ENCODE measurements at places on chromosomes 12 and 14.
A peak's percentile ranks its signal among the peaks of the same experiment; 100 is the strongest.

DNA sequence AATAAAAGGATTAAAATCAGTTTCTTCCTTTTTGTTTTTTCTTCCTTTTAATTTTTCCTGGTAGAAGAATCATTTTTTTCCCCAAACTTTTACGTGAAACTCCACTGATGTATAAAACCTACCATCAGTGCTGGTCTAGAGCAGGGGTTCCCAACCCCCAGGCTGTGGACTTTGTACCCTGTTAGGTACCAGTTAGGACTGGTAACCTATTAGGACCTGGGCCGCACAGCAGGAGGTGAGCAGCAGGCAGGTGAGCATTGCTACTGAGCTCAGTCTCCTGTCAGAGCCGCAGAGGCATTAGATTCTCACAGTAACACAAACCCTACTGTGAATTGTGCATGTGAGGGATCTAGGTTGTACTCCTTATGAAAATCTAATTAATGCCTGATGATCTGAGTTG is 10.1 kb downstream of the SMCO2 start:
- DNase-seq: no peak

- no peak for DNase-seq
Observed at GRCh38 chr12:103178366-103179080, 221.0 kb downstream of the ASCL1 start.

DNA sequence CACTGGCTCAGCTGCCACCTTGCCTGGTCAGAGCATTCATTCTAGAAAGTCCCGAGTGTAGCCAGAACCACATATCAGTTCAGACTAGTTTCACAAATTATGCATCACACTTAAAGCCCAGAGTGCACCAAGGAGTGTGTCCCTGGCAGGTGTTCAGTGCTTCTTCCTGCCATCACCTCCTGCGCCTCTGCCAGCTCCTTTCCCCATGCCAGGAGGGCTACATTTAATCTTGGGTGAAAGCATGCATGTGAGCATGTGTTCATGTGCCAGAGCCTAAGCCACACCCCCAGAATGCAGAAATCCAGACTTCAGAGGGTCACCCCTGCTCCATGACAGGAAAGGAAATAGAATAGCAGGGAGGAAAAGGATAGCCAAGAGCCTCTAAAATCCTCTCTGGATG is 381.6 kb downstream of the DPF3 start:
- DNase-seq: no peak

GRCh38 chr14:94960285-94961001 is 190.5 kb upstream of the GSC start:
- no peak for DNase-seq

GRCh38 chr14:32443890-32444661 is 115.0 kb downstream of the AKAP6 start:
- no peak for DNase-seq

GRCh38 chr12:87363497-87364084 is 665.6 kb downstream of the C12orf50 start:
- no peak for DNase-seq

DNA sequence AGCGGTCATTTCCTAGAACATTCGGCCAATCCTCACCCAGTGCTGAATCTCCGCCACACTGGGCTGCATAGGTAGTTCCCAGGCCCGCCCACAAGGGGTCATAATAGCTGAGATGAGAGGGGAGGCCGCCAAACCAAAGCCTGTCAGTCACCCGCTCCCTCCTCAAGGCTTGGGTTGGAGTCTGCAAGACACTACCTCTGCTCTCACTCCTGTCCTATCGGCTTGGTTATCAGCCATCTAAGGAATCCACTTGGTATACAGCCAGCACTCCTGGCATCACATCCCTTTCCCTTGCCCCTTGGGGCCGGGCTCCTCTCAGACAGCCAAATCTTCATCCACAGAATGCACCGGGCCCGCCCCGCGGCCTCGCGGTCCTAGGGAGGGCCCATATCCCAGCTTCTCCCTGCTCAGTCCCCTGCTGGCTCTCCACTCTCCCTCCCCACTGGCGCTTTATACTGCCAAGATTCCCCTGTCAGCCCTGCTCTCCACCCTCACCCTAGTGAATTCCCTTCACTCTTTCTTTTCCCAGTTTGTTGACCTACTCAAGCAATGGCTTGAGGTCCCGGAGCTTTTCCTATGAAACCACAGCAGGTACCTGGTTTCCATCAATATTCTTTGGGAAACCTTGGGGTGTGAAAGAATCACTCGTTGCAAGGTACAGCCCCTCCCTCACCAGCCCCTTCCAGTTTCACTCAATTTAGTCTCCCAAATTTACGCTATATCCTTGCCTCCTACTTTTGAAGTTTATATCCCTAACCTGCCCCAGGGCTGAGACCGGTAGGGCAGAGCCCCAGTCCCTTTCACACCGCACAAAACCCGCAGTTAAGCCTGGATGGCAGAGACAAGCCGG is 1.4 kb downstream of the IFFO1 start:
- peak; percentile 56 for DNase-seq

DNA sequence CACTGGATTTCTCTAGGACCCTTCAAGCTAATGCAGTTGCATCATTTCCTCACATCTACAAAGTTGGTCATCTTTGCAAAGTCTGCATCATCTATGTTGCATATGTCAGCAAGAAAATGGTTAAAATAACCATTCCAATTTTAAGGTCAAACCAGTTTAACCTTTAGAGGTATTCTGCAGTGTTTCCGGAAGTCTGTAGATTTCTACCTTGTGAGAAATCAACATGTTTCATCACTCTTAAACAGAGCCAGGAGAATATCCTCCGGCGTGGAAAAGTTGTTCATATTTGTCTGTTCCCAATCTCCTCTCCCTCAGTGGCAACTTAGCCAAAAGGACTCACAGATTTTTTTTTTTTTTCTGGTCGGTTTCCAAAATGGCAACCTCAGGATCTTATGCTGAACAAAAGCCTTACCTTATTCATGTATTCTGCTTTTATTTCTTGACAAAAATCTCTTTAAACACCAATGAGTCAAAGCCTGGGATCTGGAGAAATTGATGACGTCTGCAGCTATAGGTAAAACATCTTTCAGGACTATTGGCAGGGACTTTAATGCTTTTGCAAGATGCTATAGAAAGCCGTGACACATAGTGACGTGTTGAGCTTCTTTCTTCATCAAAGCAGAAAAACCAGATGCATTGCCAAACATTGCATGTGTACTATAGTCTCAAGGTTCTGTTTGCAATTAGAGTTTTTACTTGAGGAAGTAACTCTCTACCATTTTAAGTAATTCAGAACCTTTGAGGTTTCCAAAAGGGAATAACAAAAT is 16.0 kb upstream of the CDK17 start:
- DNase-seq: no peak

GRCh38 chr12:40945772-40946171 is 242.3 kb upstream of the PDZRN4 start:
- DNase-seq: no peak

DNA sequence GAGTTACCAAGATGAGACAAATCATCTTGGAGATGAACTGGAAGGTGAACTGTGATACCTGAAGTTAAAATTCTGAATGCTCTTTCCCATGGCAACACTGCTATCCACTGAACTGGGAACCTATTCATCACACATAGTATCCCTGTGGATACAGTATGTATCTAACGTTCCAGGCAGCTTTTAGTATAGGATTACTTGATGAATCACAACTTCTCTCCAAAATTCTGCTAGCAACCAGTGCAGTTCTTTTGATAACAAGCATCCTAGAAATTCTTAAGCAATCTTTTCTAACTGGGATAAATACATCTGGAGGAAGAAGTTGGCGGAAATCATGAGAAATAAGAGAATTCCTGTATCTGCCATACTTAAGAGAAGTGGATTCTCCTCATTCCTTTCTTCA is 66.4 kb downstream of the PAWR start:
- no peak for DNase-seq

GRCh38 chr12:117518594-117519270 is 157.3 kb upstream of the NOS1 start:
- no peak for DNase-seq

DNA sequence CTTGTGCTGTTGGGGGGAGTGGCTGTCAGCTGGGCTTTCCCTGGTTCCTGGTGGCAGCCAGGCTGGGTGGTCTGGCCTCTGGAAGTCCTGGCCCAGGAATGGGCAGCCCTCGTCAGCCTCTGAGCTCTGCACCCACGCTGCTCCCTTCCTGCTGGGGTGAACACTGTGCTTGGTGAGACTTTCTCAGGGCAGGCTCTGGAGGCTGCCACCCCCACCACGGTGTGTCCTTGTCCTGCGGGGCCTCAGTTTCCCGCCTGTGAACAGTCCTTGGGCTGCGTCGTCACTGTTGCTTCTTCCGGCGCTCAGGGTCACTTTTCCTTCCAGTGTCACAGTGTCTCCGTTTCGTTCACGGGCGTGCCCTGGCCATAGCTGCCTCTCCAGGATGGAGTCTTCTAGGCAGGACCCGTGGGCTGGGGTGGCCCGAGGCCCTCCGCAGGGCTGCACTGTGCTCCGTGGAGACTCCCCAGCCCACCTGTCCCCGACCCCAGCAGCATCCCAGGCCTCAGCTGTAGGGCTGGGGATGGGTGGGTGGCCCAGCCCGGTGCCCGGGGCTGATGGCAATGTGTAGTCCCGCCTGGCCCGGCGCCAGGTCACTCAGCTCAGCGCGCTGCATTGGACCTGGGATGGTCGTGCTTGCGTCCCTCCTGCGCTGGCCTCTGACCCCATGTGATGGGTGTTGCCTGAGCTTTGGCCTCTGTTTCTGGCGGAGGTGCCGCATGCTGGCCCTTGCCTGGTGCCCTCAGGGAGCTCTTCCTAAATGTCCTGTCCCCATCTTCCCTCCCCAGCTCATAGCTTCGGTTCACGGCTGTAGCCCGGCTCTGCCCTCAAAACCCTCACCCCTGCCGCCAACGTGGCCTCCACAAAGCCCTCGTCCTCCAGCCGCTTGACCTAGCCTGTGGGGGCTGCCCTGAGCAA is 6.8 kb downstream of the KIF26A start:
- DNase-seq: no peak

- DNase-seq: no peak
Observed at GRCh38 chr12:53938326-53939140, at the start of gene HOXC13. Gene HOXC13, plus strand, starts transcription at chr12:53938831. Its CDS starts 76 bp downstream, at chr12:53938907.

GRCh38 chr12:58067610-58068387 is 126.4 kb downstream of the ATP23 start:
- DNase-seq: no peak

GRCh38 chr14:104116288-104116755 is 22.1 kb upstream of the KIF26A start:
- no peak for DNase-seq

All from CD8-positive, alpha-beta T cell (primary cell).